ENCODE measurements at places on chromosomes 16 and 17. TPM values are rescaled to one million over a fixed set of nuclear protein-coding genes. Genes with fewer than 3 reads are reported as not detected.

DNA sequence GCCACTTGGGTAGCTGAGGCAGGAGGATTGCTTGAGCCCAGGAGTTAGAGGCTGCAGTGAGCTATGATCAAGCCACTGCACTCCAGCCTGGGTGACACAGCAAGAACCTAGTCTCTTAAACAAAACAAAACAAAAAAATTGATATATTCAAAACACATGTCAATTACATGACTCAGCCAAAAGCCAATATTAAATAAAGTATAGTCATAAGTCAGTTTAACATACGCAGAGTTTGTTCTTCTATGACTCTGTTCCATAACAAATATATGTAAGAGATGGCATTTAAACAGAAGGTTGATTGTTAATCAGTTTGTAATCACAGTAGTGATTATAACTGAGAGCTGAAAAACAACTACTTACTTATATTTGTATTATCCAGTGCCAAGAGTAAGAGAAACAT is 106.5 kb downstream of the CDH8 start:
- DNase-seq: no peak

- no peak for DNase-seq
Measured at GRCh38 chr16:8990445-8990844, 26.7 kb upstream of the USP7 start.

- DNase-seq: no peak
Measured at GRCh38 chr17:75114552-75115314, 5.0 kb downstream of the ARMC7 start.

DNA sequence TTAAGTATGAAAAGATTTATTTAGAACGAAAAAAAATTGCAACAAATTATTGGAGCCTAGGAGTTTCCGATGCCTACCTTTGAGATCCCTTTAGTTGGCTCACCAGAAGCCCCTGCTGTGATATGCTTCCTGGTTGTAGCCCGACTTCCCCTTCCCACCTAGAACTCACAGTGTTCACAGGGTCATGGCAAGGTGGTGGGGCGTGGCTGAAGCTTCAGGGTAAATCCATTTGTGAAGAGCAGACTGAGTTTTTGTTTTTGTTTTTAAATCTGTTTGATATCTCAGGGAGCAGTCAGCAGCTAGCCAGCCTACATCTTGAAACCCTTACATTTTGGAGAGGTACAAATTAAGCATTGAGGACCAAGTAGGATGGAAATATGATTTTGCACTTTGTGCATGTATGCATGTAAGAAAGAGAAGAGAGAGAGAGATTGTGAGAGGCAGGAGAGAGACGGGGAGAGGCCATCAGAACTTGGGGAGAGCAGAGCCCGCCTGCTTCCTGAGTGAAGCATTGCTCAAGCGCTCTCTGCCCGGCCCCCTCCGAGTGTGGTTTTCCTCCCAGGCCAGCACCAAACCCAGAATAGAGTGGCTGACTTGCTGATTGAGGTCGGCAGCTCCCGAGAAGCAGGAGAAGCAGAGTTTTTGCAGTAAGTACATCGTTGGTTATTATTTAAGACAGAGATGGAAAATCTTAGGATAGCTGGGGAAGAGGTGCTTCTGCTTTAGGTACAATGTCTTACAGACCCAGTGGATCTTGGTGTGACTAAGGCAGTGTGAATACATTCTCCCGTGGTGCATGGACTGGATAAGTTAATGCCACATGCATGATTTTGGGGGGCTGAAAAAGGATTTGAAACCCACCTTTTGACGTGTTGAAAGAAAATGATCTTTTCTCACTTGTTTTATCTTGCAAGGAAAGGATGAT is 64.2 kb downstream of the SPECC1 start:
- peak; percentile 67 for DNase-seq

KLHL10 gene
- not detected for total RNA-seq

CACNA1G gene
- 0.15 TPM for total RNA-seq

Data from Daoy (cell line).